NCI-H748 treated with DMSO at 0.1 percent for 48 hours (cell line): ENCODE measurements at places on chromosomes 3 and 15.

- no peak for DNase-seq
Measured at GRCh38 chr15:70955151-70955550, 62.5 kb downstream of the LRRC49 start.

DNA sequence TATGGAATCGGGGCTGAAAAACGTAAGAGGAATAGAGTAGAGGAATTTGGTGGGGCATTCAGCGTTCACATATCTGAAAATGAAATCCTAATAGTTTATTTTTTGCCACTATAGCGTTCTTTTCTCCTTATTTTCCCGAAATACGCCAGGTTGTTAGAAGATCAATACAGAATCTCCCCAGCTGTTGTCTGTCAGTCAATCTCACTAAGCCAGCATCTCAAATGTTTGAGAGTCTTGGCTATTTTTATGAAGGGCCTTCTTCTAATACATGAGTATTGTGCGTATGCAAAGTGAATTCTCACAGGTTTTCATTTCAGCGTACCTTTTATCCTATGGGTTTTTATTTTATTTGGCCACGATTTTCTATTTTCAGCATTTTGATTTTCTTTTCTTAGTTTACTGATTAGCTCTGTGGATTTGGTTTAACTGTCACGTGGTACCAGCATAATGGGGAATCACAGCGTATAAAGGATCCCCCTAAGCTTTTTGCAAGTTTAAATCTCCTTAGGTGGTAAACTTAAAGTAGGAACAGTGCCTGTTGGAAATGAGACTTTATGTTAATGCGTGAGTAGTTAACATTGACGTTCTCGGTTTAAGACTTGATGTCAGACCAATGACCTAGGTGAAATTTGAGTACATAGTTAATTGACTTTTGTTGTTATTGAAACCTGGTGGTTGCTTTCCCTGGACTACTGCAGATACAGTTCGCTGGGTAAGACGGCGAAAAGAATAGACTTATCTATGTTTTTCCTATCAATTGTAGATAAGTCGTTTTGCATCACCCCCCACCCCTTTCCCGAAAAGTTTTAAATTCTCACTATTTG, 1.3 kb downstream of the FXR1 start:
- no peak for DNase-seq

DNA sequence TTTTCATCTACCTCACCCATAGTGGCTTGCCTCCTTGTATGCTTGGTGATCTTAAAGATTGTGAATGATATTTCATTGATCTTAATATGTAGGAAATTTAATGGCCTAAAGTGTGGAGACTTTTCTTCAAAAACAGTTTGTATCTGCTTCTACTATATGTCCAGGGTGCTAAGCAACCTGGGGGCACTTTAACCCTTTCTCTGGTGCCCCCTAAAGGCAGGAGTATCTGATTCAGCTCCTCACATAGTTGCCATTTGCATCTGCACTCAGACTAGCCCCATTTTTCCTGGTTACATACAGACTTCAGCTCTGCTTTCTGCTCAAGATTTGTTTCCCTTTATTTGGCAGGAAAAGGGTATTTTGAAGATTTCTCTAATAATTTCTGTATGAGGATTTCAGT, 5.2 kb upstream of the PFN2 start:
- no peak for DNase-seq

DNA sequence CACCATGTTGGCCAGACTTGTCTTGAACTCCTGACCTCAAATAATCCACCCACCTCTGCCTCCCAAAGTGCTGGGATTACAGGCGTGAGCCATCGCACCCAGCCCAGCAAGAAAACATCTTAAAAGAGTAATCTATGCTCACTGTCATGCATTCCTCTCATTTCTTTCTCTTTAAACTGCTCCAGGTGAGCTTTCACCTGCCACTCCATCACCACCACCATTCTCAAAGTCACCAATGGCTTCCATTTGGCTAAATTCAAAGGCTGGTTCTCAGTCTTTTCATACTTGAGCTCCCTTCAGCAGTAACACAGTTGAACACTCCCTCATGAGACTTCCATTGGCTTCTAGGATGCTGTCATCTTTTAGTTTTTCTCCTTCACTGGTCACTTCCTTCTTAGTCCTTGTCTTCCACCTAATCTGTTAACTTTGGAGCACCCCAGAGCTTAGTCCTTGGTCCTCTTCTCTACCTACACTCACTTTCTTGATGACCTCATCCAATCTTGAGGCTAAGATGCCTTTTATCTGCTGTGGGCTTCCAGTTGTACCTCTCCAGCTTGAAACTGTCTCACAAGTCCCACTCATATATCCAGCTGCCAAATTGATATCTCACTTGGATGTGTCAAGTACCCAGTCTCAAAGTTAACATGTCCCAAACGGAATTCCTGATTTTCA, 27.0 kb upstream of the ESYT3 start:
- DNase-seq: no peak

DNA sequence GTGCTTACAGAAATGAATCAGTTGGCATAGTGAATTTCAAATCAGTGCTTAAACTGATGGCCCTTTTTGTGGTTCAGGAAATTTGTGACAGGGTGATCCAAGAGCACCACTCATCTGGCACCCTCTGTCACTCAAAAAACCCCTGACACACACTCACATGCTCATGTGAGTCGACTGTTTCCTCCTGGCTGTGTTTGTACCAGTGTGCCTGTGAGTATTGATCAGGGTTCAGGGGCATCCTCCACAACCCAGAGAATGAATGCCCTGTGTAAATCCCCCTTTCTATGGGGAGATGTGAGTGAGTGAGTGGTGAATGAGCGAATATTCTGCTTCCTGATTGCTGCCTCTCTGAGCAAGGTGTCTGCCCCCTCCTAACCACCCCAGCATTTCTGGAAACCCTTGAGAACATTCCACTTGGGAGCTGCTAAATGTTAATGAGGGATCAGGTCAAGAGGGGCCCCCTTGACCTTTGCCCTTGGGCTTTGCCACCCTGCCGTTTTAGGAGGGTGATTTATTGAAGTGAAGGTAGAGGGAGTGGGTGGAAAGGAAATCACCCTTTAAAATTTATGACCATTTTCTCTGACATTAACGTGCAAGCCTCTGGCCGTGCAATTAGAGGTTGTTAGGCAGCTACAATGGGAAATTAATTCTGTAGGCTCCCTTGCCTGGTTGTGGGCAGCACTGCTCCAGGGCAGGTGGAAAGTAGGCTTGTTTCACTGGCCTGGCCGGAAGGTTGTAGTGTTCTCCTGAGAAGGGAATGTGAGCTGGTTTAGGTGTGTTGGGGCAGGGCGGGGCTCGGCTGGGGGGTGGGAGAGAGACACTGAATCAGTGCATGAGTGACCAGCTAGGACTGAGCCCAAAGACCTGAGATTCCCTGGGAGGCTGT, 87.2 kb downstream of the SLCO3A1 start:
- DNase-seq: no peak

DNA sequence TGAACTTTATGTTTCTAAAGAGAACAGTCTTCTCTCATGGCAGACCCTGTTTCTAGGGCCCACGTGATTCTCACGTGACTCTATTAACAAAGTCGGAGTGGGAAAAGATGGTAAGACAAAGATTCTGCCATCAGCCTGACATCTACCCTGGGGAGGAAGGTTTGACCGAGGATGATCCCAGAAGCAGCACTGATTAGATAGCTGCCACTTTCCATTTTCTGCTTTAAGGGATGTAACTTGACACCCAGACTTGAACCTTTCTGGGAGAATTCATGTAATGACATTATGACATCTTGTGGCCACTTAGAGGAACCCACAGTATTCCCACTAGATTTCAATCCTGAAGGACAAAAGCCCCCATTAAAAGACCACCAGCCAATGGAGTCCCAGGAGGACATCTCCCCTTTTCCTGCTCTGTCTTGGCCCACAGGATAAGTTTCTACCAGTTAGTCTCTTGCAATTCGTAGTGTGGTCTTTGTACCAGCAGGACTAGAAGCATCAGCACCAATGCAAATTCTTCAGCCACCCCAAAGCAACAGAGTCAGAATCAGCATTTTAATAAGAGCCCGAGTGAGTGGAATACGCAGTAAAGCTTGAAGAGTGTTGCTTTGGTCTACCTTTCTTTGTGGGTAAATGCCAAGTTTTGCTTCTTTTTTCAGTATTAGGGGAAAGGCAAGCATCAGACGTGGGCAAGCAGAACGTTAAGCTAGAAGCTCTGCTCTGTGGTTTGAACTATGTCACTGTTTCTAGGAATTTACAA, 480.5 kb upstream of the PROK2 start:
- DNase-seq: no peak

GRCh38 chr3:20916951-20917606, 731.1 kb upstream of the SGO1 start:
- no peak for DNase-seq

- peak; percentile 2 for DNase-seq
Measured at GRCh38 chr3:115099134-115099985, 47.7 kb downstream of the ZBTB20 start.

DNA sequence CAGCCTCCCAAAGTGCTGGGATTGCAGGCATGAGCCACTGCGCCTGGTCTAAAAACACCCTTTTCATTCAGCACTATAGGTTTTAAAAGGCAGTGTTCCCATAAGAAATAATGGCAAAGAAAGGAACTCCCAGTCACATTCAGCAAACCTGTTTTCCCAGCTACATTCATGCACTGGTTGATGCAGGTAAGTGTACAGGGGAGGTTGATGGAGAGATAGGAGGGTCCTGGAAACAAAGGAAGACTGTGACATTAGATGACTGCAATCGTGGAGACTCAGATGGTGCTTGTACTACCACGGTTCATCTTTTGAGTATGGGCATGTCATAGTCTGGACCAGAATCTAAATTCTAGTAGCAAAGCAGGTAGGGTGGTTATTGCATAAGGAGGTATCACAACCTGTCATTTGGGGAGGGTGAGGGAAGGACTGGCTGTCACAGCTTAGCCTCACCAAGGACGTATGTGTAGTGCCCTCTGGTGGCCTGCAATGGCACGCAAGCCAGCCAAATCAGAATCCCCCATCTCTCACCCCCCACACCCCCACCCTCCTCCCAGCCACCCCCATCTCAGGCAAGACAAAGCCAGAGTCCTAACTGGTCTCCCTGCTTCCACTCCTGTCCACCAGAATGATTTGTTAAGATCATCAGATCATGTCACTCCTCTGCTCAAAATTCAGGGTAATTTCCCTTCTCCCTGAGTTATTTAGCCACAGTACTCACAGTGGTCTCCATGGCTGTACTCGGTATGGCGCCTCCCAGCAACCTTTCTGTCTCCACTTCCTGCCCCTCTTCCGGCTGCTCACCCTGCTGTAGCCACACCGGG, 28.8 kb upstream of the UBL7 start:
- peak; percentile 7 for DNase-seq

DNA sequence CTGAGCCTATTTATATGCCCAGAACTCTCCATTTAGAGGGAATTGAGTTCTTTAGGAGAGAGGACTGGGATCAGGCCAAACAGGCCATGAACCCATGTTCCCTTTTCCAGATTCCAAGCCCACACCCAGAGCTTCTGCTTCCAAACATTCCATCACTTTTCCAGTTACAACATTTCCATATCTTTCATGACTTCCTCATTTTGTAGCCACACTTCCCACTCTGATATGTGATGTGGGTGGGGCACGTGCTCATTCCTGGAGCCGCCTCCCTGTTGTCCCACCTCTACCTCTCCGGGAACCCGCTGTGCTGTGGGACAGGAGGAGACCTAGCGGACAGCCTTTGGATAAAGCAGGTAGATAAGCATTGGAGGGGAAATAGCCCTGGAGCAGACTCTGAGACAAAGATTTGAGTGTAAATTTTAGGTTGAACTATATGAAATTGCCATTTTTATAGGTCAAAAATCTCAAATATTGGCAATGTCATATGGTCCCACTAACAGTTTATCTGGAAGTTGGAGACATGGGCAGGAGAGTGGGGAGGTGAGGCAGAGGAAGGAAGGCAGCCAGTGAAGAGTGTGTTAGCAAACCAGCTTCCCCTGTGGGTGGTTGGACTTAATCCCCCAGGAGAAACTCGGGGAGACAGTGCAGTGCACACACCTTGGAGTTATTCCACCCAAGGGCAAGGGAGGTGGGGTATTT, 31.8 kb downstream of the CYP8B1 start:
- DNase-seq: no peak

DNA sequence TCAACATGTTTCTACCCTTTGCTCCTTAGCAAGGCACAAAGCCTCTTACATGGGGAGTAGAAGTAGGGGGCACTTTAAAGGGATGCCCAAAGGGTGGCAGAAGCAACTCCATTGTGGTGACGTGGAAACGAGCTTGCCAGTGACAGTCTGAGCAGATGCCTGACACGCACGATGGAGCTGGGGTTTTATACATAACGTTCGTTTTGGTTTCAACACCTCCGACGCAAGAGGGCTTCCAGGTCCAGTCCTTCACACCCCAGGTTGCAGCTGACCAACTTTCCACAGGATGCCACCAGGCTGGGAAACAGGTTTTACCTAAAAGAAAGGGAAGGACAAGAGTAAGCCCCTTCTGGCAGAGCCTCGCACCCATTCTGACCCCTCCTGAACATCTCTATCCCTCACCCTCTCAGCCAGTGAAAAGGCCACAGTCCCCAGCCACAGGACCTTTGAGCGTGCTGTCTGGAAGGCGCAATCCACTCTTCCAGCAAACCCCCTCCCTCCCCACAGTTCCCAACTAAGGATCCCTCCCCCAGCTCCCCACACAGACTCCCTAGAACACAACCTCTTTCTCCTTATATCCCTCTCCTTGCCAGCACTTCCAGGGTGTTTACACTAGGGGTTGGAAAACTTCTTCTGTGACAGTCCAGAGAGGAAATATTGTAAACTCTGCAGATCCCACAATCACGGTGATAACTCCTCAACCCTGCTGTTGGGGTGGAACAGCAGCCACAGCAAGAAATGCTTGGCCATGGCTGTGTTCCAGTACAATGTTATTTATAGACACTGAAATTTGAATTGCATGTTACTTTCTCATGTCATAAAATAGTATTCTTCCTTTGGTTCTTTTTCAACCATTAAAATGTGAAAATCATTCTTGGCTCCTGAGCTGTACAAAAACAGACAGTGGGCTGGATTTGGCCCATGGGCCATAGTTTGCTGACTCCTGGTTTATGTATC, 36.2 kb downstream of the FAM174B start:
- DNase-seq: no peak

GRCh38 chr3:34793057-34793456, 846.3 kb upstream of the ARPP21 start:
- no peak for DNase-seq

- no peak for DNase-seq
Measured at GRCh38 chr3:124257336-124257864, 265.5 kb upstream of the ROPN1 start.

GRCh38 chr3:196144383-196145105, 62.7 kb upstream of the TFRC start:
- no peak for DNase-seq

DNA sequence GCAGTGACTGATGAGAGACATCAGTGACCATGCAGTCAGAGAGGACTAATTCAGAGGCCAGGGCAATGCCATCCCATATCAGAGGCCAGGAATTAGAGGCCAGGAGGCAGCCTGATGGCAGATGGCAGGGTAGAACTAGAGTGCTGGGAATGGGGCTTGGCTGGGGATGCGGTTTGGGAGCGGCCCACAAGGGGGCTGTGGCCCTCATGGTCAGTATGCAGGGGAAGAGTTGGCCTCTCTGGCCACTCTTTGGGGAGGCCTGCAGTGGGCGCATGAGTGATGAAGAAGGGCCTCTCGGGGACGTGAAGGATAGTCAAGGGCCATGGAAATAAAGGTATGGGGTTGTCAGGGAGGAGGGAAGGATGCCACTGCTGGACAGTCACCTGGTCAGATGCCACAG, 101.7 kb downstream of the EEFSEC start:
- no peak for DNase-seq
